ENCODE measurements at places on chromosomes 2 and 18.

DNA sequence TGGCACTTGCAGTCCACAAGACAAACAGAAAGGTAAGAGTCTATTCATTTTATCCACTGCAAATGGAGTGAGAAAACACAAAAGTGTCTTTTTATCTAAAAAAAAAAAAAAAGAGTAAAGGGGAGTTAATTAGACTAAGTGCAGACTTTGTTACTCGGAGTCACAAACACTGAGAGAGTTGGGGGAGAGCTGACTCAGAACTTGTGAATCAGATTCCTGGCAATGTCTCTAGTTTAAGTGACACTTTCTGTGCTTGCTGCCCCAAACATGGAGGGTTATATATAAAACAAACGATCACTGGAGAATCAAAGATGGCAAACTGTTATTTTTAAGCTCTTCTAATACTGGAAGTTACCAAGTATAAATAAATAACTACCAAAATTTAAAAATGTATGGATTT is 505.8 kb upstream of the NRP2 start:
- DNase-seq = no peak

DNA sequence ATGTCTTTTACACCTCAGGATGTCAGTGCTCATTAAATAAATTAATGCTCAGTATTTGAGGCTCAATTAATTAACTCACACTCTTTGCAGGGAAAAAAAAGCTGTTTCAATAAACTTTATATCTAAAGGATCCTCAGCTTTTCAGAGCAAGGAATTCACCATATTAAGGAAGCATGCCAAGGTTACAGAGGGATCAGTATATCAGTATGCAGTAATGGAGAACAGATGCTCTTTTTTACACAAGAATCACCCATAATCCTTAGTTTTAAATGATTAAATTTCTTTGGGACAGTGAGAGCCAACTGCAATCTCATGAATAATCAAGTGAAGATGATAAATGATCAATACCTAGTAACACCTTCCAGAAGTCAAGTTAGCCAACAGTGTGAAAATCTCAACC is 14.9 kb upstream of the LCT start:
- no peak for DNase-seq

GRCh38 chr2:214410918-214411554 is at the start of gene VWC2L:
VWC2L (plus strand) TSS chr2:214411054; CDS start chr2:214414194, 3,140 bp downstream.
- DNase-seq = peak; percentile 89

- DNase-seq = no peak
These were observed 26.2 kb downstream of the NAB1 start for GRCh38 chr2:190674966-190675650.

- no peak for DNase-seq
These were observed 33.4 kb downstream of the ITGA6 start for GRCh38 chr2:172460780-172461201.

DNA sequence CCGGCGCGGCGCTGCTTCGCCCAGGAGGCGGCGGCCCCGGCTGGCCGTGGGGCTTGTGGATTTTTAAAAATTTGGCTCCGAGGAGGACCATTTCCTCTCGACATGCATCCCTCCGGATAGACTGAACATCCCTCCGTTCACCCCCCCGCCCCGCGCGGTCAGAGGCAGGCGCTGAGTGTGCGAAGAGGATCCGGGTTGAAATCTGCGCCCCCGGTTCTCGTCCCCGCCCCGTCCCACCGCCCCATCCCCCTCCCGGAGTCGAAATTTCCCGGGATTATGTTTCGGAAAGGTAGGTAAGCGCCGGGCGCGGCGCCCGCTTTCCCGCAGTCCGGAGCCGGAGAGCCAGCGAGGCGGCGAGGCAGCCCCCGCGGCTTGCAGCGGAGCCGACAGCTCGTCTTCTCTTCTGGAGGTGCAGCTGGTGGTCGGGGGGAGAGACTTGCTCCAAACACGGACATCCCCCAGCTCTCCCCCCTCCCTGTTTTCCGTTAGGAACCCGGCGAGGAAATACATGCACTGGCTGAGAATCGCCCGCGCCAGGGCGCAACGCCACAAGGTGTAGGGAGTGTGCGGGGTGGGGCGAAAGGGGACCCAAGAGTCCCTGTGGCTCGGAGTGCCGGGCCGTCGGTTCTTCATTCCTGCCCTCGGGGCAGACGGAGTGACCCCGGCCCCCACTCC is at the start of gene PRKCE:
PRKCE (plus strand) TSS at position 261 of the 675 bp plus-strand sequence.
- peak; percentile 89 for DNase-seq

GRCh38 chr18:27185025-27185763 is at the start of gene CHST9:
CHST9 (minus strand) TSS chr18:27185308; CDS start chr18:27142809, 42,499 bp downstream.
- DNase-seq = no peak

DNA sequence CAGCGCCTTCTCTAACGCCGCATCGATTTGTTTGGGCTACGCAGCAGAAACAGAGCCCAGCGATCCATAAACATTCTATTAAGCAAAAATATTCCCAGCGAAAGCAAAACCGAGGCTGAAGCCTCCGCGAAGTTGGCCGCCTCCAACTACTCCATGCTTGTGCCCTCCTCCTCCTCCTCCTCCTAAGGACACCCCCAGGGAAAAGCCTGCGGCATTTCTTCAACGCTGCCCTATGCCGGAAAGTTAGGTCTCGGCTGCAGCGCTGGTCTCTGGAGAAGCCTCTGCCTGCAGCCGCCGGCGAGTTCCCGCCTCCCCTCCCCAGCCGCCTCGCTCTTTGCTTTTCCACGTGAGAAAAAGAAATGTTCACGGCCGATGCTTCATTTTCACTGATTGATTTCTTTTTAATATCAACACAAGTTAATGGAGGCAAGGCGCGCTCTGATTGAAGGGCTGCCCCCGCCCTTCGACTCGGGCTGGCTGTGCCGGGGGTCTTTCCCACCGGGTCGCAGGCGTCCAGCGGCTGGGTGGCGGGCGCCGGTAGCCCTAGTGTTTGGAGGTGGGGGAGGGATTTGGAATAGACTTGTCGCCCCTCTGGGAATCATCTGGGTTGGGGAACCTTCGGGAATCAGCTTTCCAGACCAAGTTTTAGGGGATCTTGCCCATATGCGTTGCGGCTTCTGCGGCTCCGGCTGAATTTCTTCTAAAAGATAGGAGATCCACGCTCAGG is 3.9 kb downstream of the NRP2 start:
- no peak for DNase-seq

DNA sequence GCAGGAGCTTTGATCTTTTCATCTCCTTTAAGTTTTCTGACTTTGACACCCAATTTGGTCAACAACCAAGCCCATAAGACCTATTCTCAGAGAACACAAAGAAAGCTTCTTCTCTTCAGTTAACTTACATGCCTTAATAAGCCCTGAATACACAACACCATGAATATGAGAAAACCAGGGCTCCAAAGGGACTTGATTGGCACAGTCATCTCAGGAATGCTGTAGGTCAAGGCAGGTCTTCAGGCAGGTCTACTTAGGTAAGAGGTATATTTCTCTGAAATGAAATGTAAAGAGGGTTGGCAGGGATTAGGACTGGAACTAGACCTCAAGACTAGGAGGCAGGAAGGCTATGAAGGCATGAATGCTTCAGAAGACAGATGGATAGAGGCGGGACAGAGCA is 24.4 kb upstream of the EIF2AK3 start:
- DNase-seq = no peak

DNA sequence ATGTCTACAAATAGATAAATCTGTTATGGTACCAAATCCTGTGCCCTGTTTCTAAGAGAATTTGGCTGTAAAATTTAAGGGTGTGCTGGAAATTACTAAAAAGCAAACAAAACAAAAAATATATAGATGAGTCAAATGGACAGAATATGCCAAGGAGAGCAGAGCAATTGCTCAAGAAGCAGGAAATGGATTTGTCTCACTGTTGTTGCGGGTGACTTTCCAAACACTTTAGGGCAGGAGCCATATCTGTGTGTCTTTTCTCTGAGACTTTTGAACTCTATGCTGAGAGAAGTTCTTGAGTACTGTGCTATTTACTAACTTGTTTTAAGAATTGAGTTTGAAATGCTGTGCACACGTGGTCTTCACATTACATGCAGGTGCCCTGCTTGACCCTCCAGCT is 221.7 kb downstream of the PHLPP1 start:
- no peak for DNase-seq

DNA sequence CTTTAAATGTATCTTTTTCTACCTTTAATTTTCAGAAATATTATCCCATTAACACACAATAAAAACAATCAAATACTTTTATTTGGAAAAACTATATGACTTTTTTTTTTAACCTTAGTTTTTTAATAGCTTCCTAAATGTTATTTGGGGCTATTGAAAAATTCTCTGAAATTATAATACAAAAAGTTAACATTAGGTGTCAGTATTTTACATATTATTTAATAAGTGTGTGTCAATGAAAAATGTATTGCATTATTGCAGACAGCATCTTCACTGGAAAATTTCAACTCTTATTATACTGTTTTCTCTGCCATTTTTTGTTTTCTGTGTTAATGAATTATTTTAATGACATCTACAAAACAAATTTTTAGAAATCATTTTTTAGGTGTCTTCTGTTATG is 51.1 kb upstream of the ARHGAP15 start:
- no peak for DNase-seq

DNA sequence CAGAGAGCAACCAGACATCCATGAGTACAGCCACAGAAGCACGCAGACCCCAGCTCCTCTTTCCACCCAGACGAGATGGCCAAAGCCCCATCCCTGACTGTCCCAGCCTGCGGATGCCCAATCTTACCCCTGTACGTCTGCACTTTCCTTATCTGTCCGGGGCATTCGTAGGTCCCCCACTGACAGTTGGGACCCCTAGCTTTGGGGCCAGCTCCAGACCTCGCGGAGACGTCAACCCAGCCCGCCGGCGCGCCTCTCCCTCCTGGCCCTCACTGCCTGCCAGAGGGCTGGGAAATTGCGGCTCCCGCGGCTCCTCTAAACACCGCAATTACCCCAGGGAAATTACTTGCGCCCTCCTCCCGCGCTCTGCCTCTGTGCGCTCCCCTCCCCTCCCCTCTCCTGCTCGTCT is 2.3 kb downstream of the ECEL1 start:
- no peak for DNase-seq

DNA sequence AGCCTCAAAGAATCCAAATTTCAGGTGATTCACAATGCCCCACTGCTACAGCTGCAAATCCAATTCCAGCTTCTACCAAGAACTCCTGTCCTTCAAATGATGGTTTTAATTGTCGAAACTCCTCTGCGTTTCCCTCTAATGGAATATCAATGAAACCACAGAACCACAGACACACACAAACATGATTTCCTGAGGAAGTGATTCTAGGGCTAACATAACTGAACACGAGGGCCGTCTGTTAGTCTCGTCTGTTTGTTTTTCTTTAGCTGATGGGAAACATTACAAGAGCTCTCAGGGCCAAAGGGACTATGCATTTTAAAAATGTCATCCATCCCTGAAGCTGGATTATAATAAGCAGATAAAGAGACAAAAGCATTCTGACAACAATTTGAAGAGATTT is 59.4 kb downstream of the RNF152 start:
- no peak for DNase-seq

- DNase-seq = peak; percentile 95
These were observed 37.4 kb downstream of the SH3BP4 start for GRCh38 chr2:234989183-234989701.
